ENCODE measurements at places on chromosomes 16 and 17.

- no peak for DNase-seq
These were observed 47.2 kb upstream of the ACSF3 start for GRCh38 chr16:89046491-89046890.

- no peak for DNase-seq
These were observed 4.1 kb upstream of the SALL1 start for GRCh38 chr16:51155199-51155607.

DNA sequence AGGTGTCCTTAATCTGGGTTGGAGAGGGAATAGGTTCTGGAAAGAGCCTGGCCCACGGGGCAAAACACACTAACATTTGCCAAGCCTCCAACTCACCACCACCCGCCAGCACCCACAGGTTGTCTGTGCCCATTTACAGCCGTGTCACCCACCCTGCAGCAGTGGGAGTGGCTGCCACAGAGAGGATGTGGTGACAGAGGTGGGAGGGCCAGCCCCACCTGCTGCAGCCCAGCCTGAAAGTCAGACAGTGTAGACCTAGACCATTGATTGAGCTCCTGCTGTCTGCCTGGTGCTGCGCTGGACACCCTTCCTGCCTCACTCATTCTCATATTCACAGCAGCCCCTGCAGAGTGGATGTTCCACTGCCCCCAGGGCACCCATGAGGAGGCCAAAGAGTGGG is 44.7 kb downstream of the IL21R start:
- DNase-seq, result no peak

GRCh38 chr16:87971933-87972332 is 20.7 kb downstream of the BANP start:
- no peak for DNase-seq

DNA sequence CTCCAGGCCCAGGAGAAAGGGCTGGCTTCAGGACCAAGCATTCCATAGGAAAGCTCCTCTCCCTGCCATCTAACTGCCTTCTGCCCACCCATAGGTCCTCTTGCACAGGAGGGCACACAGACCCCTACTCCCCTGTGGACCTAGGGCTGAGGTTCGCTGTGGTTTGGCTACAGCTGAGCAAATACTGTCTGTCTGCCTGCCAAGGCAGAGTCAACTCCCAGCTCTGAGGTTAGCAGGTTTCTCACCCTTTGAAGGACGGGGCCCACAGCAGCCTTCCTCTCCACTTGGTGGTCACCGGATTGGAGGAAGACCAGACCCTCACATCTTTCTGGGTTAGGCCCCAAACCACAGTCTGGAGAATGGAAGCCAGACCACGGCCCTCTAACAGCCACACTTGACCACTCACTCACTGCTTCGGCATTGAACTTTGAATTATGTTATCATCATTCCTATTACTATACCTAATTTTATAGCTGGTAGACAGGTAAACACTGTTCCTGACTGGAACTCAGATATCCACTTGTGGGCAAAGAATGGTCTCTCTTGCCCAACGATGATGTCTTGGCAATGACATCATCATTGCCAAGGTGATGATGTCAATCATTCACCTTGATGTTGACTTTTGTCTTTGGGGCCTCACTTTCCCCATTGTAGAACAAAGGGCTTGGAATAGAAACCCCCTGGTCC is 14.2 kb downstream of the CBX4 start:
- DNase-seq, result no peak

Data from activated CD4-positive, alpha-beta T cell treated with anti-CD3 and anti-CD28 coated beads, Interleukin-2, amount 50 U/mL, for 24 hours (primary cell).